ENCODE measurements at places on chromosomes 7 and 10.
A peak's percentile ranks its signal among the peaks of the same experiment; 100 is the strongest.

DNA sequence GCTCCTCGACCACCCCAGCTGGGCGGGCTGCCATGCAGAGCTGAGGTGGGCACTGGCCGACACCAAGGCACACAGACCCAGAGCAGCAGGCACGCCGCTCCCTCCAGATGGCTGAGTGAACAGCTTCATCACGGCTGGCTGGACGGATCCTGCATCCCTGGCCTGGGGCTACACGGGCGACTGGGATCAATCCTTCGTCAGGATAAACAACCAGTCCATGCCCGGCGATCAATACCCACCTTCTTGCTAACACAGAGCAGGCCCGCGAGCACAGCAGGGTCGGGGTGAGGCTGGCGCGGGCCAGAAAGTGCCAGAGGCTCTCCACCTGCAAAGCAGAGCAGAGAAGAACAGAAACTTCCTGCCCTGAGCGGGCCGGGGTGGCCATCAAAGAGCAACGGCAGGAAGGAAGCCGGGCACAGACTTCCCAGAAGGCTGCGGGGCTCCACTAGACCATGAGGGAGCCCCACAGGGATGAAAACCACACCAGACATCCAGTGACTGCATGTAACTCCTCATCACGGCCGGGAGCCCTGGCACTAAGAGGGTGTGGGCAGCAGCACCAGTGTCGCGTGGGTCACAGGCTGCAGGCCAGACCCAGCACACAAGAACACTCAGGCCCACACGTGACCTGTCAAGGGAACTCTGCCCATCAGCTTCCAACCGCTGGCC lies 166.4 kb downstream of the MAD1L1 start:
- no peak for DNase-seq

DNA sequence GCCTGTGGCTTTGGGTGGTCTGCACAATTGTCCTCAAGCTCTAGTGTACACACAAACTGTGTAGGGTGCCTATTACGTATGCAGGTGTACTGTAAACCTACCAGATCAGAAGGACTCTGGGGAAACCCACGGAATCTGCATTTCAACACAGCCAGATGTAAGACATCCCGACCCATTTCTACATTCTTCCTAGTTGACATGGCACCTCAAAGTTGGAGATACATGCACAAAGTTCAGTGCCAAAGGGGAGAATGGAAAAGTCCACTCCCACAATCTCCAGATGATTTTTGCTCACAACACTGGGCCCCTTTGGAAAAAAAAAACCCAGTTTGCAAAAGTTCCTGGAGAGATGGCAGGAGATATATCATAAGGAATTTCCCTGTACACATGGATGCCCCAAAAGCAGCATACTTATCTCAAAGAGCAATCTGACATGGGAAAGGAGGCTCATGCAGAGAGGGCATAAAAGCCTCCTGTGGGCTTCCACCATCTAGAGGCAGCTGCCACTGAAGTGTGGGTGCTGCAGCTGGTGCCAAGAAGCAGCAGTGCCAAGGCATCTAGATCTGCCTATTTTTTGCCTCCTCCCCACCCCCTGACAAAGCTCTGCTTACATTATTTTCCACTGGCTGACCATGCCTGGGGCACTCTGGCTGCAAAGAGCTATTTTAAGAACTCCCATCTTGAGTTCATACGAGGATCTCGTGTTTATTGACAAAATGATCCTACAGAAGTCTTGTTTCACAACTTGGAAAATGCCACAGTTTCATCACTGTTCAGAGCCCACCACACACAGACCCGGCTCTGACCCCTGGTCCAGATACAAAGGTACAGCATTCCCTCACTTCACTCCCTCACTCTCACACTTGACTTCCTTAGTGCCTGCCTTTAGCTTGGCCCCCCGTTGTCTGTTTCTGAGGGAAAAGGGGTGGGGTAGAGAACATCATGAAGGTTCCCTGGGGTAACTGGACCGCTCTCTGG lies 12.9 kb downstream of the TECTB start:
- peak; percentile 27 for DNase-seq

GRCh38 chr10:72264536-72264935 lies 9.2 kb upstream of the DDIT4 start:
- no peak for DNase-seq

DNA sequence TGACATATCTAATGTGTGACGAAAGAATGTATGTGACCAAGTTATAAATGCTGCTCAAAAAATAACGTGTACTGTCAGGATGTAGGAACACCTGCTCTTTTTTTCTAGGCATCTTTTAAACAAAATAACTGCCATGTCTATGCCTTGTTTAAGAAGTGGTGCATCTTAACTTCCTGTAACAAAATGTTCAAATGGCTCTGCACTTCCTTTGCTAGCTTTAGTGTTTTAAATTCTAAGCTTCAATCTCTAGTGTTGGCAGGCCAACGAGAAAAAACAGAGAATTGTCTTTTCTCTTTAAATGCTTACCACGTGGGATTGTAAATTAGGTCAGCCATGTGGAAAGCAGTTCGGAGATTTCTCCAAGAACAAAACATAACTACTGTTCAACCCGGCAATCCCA lies 14.6 kb upstream of the PDSS1 start:
- DNase-seq, result no peak

- DNase-seq, result no peak
These were observed 48.9 kb downstream of the FZD1 start for GRCh38 chr7:91313113-91313512.

DNA sequence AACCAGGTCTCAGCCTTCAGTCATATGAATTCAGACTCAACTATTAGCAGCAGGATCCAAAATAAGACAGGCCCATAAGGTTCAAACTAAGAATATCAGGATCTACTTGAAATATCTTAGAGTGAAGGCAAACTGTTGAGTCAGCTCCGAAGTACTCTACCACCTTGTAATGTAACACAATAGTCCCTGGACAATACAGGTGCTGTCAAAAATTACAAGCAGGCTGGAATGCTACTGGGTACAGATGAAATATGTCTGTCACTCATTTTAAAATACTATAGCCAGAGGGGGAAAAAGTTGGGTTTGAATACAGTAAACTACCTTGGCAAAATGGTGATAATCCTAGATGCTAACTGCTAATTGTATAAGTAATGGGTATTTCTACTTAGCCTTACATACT lies 6.8 kb downstream of the PAXIP1 start:
- DNase-seq, result no peak

DNA sequence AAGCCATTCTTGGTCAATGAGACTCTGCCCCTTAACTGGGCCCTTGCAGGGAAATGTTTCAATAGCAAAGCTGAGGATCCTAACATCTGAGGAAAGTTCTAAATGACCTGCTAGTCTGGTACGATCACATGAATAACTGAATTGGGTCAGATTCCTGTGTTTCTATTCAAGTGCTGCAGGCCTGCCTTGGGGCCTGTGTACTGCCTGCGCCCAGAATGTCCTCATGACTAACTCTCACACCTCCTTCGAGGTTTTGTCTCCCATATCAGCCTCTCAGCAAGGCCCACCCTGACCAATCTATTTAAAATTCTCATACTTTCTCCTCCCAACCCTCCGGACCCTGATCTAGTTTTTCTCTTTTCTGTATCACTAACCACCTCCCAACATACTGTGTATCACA lies 4.4 kb downstream of the JAZF1 start:
- peak; percentile 23 for DNase-seq

GRCh38 chr10:5564537-5565204 lies 39.9 kb downstream of the CALML3 start:
- DNase-seq, result no peak

- no peak for DNase-seq
These were observed 201.2 kb downstream of the SNX10 start for GRCh38 chr7:26492816-26493215.

DNA sequence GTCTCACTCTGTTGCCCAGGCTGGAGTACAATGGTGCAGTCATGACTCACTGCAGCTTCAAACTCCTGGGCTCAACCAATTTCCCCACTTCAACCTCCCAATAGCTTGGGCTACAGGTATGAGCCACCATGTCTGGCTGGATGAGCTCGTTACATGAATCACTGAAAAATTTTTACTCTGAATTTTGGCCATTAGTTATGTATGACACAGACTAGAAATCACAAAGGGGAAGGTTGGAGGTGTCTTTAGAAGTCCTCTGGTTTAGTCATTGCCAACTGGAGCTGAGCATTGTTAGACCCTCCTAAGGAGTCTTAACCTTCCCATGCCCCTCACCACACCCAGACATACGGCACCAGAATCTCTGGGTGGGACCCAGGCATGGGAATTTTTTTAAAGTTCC lies 34.7 kb downstream of the SVIL start:
- DNase-seq, result no peak

DNA sequence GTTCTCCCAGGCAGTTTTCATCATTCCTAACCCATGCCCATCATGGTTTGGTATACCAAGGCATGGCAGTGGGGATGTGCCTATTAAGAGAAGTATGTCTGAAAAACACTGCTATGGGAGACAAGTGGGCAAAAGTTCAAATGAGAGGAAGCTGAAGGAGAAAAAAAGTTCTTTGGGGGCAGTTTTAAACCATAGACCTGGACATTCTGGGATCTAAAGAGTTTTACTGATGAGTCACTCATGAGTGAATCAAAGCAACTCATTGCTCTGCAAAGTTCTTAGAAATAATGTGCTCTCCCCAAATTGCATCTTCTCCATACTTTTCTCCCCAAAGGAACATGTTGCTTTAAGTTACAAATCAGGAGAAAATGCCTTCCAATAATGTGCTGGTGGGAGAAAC lies 256.9 kb upstream of the MTPN start:
- peak; percentile 7 for DNase-seq

- DNase-seq, result peak; percentile 49
These were observed 26.9 kb upstream of the TRIM56 start for GRCh38 chr7:101058355-101058754.

DNA sequence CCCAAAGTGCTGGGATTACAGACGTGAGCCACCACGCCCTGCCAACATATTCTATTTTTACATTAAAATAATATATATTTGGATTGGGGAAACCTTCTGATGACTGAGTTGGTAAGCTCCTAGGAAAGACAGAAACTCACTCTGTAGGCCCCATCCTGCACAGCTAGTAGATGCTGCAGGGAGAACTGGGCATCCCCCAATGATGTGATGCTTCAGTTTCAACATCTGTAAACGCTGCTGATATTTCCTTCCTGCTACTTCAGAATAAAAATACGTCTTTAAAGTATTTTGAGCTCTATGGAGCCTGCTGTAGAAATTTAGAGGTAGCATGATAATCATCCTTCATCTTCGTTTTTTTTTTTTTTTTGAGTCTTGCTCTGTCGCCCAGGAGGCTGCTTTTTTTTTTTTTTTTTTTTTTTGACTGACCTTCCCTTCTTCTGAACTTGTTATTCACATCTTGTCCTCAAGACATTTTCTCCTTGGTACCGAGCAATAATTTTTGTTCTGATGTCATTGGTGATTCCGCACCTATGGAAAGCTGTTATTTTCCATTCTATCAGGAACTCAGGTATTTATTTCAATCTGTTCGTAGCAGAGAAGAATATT lies 21.8 kb upstream of the INPP5F start:
- DNase-seq, result no peak

GRCh38 chr7:113657603-113658002 lies 261.2 kb downstream of the PPP1R3A start:
- no peak for DNase-seq

- peak; percentile 79 for DNase-seq
These were observed 16.8 kb downstream of the TRIM8 start for GRCh38 chr10:102660888-102661657.

- no peak for DNase-seq
These were observed 194.9 kb upstream of the PRSS58 start for GRCh38 chr7:142452791-142453190.

DNA sequence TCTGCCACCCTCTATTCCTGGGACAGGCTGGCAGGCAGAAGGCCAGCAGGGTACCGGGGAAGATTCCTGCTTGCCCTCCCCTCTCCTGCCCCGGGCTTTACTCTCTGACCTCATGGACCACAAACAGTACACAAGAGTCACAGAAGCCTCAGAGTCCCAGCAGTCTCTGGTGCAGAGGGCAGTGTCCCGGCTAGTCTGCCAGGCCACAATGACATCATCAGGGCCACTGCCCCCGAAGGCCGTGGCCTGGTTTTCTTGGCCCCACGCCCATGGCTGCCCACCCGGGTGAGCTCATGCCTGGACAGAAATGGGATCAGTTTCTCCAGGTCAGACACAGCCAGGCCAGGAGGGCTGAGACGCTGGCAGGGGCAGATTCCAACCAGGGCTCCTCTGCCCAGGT lies 91.9 kb downstream of the MYL10 start:
- peak; percentile 62 for DNase-seq

GRCh38 chr10:91694170-91694794 lies 61.4 kb upstream of the PPP1R3C start:
- peak; percentile 23 for DNase-seq

DNA sequence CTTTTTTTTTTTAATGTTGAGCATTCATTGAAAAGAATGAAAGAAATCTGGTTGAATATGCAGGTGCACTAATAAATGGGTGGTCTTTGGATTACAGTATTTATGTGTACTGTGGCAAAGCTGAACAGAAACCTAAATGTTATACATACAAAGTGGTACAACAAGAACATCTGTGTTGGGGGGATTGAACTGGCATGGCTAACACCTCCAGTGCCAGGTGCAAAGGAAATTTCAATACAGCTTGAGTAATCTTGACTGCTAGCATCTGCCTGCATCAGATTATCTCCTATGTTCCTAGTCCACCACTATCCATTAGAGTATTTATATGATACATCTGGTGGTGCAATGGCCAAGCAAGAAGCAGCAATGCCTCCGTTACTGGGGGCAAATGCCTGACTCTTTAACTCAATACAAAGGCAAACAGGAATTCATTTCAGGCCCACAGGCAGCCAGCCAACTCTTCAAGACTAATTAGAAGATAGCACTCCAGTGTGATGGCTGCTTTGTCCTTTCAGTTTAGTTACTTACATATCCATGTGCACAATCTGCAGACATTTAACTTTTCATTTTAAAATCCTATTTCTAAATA lies 220.5 kb upstream of the ETV1 start:
- no peak for DNase-seq

DNA sequence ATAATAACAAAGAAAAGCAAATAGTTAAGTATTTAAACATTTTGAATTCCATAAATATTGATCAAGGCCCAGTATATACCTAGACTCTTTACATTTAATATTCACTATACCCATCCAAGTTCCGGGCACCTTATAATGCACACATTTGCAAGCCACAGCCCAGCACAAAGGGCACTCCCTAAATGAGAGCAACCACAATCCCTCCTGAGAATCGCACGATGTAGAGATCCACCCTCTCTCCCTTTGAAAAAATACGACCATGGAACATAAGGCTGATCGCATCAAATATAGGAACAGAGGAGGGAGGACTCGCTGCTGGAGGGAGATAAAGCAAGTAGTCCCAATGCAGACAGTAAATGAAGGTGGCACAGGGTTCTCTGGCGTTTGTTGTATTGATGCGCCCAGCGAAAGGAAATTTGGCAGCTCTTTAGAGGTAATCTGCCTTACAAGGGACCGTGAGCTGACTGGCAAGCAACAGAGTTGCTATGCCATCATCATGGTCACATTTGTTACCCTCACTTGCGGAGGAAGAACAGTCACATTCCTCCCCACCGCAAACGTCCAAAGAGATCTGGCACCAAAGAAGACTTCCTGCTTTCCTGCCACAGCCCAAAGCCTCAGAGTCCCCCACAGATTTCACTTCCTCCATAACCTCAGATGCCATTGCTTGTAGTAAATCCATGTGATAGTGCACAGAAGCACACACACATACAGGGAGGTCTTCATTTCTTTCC lies 16.1 kb upstream of the TAS2R40 start:
- DNase-seq, result no peak

GRCh38 chr10:5711642-5712041 lies 27.0 kb downstream of the TASOR2 start:
- DNase-seq, result no peak

Measured in AG08396 (cell line).